CD4-positive, alpha-beta T cell treated with Interleukin-17A for 4 hours (primary cell): ENCODE measurements at places on chromosomes 12 and 14.

DNA sequence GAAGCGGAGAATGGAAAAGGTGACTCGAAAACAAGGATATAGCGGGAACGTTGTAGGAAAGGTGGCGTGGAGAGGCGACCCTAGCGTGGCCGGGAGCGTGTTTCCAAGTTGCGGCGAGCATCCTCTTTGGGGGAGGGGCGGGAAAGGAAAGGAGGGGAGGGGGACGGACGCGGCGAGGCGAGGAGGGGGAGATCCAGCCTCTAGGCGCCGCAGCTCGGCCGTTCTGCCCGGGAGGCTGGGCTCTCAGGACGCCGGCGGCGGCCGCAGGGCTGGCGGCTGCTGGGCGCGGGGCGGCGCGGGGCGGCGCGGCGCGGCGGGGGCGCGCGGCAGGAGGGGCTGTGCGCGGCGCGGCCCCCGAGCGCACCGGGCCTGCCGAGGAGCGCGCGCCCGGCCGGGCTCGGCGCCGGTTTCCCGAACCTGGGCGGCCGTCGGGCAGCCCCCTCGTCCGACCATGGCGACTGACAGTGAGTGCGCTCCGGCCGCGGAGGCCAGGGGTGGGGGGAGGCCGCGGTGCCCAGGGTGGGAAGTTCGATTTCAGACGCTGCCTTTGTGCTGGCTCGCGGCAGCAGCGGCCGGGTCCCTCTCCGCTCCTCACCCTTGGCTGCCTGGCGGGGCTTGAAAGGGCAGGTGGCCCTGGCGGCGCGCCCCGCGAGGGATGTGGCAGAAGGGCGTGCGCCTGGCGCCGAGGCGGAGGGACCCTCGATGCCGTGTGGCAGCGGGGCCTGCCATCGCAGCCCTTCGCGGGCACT, 50.3 kb downstream of the SNAPC1 start:
- peak; percentile 5 for DNase-seq

- DNase-seq: no peak
Measured at GRCh38 chr14:89085231-89085731, 260.8 kb downstream of the TTC8 start.

- DNase-seq: no peak
Measured at GRCh38 chr12:91743704-91744321, 401.8 kb downstream of the BTG1 start.

DNA sequence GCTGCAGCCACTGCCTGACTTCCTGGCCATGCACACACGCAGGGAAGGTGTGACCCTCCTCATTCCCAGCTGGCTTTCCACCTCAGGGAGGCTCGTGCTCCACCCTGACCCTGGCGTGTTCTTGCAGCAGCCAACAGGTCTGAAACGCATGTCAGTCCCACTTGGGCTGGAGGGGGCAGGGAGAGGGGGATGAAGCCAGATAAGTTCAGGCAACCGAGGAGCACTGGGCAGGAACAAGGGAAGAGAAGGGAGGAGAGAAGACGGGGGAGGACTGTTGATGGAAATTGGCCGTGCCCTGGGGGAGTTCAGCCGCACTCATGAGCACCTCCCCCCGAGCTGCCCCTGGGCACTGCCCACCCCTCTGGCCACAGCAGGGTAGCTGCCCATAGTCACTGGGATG, 182.4 kb upstream of the PRMT8 start:
- DNase-seq: no peak

DNA sequence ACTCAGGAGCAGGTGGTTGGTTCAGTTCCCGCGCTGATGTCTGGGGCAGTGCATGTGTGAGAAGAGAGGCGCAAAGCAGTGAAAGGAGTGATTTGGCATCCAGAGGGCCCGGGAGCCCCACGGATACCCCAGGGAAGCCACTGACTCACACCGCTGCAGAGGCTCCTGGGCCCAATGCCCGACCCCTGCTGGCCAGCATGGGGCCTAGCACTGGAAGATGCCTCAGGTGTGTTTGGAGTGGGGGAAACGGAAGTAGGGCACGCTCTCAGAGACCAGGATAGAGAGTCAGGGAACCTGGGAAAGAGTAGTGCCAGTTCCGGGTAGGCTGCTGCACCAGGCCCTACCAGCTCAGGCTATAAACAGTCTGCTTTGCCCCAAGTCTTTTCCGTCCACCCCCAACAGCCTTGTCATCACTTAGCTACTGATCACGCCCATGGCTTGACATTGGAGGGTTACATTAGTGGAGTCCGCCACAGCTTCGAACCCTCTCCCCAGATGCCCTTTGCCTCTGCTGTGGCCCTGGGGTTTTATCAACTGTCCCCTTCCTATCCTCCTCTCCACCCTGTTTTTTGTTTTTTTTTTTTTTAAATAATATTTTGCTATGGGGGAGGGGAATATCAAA, 9.5 kb upstream of the CSAD start:
- DNase-seq: peak; percentile 69

GRCh38 chr12:89514751-89515150, 9.8 kb downstream of the GALNT4 start:
- no peak for DNase-seq

GRCh38 chr14:64760146-64760755, 56.0 kb downstream of the PLEKHG3 start:
- peak; percentile 74 for DNase-seq

DNA sequence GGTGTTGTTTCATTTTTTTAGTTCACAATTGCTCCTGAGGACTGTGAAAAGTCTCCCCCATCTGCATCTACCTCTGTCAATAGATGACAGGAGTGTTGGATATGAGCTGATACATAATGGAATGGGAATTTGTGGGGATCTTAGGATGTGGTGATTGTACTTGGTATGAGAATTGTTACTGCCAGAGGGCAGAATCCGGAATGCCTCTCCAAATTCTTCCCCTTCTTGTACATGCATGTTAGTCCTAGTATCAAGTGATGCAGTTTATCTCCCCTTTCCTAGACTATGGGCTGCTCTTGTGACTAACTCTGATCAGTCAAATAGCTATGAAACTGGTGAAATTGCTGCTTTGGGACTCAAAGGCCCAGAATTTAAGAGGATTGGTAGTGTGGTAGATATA, 24.8 kb upstream of the NOVA1 start:
- DNase-seq: no peak

- no peak for DNase-seq
Measured at GRCh38 chr12:109553483-109553882, 19.8 kb downstream of the MMAB start.

GRCh38 chr12:32440120-32440865, 40.9 kb downstream of the FGD4 start:
- DNase-seq: no peak
